Activated CD8-positive, alpha-beta T cell treated with anti-CD3 and anti-CD28 coated beads, Interleukin-2, amount 10 ng/mL, durations not matched to agents 7 days and 5 days (primary cell): ENCODE measurements at places on chromosomes 6 and 20. TPM values are rescaled to one million over a fixed set of nuclear protein-coding genes. Genes with fewer than 3 reads are reported as not detected.

NRN1 gene
- 15.3 TPM for total RNA-seq

AFDN gene
- 20.9 TPM for total RNA-seq

LIME1 gene
- total RNA-seq, result 165 TPM

ZBP1 gene
- total RNA-seq, result 11.7 TPM

ITPR3 gene
- total RNA-seq, result 59.3 TPM

CAP2 gene
- total RNA-seq, result not detected

CST4 gene
- total RNA-seq, result not detected

MAFB gene
- total RNA-seq, result 0.08 TPM

PCSK2 gene
- total RNA-seq, result not detected

HLA-DRB5 gene
- 15.0 TPM for total RNA-seq

ZNF831 gene
- 9.2 TPM for total RNA-seq

FAM162B gene
- total RNA-seq, result not detected

PPIL6 gene
- total RNA-seq, result 0.16 TPM

FKBP1C gene
- total RNA-seq, result 2.7 TPM

LPA gene
- not detected for total RNA-seq

BPIFB2 gene
- not detected for total RNA-seq

TREM1 gene
- not detected for total RNA-seq

PAK1IP1 gene
- 16.9 TPM for total RNA-seq

FITM2 gene
- total RNA-seq, result 2.7 TPM

PCK1 gene
- not detected for total RNA-seq

UST gene
- total RNA-seq, result 0.42 TPM

KCNK5 gene
- 12.0 TPM for total RNA-seq

APOM gene
- 5.1 TPM for total RNA-seq

SLC35D3 gene
- not detected for total RNA-seq

IMPG1 gene
- total RNA-seq, result not detected
